ENCODE measurements at places on chromosomes 7 and 10.

- DNase-seq = no peak
Observed at GRCh38 chr7:7569615-7570014, 2.9 kb downstream of the MIOS start.

DNA sequence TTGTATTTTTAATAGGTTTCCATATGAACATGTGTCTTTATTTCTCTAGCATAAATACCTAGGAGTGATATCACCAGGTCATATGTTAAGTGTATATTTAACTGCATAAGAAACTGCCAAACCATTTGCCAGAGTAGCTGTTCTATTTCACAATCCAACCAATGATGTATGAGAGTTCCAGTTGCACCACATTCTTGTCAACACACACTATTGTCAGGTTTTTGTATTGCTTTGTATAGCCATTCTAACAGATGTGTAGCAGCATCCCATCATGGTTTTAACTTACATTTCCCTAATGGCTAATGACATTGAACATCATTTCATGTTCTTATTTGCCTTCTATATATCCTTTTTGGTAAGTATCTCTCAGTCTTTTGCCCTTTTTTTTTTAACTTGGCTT is 4.1 kb downstream of the CUZD1 start:
- no peak for DNase-seq

GRCh38 chr10:53387562-53387961 is 615.0 kb upstream of the MBL2 start:
- no peak for DNase-seq

DNA sequence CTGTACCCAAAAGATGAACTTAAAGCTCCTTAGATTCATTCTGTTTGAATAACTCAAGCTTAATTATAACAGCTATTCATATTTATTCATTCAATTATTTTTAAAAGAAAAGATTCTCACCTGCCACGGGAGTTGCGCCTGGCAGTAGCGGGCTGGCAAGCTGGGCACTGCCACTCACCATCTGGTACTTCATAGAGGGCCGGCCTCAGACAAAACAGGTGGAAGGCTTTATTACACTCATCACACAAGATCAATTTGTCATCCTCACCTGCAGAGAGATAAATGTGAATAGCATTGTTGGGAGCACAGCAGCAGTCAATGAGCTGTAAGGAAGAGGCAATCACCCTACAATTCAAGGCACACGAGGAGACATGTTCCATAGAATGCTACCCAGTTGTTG is 15.8 kb downstream of the FZD9 start:
- DNase-seq = no peak

GRCh38 chr7:99313204-99313573 is 12.5 kb upstream of the ARPC1A start:
- no peak for DNase-seq

- DNase-seq = no peak
Observed at GRCh38 chr10:57420881-57421280, 846.8 kb downstream of the IPMK start.

DNA sequence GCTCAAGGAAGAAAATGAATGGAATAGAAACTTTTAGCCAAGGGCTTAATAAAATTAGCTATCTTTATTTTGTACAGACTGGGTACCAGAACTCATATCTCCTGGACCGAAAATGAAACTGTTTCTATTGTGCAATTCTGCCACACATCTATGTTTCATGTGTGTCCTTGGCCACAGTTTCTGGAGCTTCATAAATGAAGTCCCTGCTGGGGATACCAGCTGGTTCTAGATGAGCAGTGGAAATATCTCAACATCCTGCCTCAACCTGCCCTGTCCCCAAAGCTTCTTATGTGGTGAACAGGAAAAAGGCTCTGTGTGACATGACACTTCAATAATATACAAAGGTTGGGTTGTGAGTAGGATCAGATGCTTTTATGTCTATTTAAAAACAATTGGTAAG is 310.1 kb upstream of the SORCS1 start:
- no peak for DNase-seq

- DNase-seq = peak; percentile 45
Observed at GRCh38 chr7:100369105-100369504, 4.2 kb upstream of the PILRA start.

GRCh38 chr10:123906296-123906695 is 14.7 kb upstream of the CPXM2 start:
- DNase-seq = no peak

DNA sequence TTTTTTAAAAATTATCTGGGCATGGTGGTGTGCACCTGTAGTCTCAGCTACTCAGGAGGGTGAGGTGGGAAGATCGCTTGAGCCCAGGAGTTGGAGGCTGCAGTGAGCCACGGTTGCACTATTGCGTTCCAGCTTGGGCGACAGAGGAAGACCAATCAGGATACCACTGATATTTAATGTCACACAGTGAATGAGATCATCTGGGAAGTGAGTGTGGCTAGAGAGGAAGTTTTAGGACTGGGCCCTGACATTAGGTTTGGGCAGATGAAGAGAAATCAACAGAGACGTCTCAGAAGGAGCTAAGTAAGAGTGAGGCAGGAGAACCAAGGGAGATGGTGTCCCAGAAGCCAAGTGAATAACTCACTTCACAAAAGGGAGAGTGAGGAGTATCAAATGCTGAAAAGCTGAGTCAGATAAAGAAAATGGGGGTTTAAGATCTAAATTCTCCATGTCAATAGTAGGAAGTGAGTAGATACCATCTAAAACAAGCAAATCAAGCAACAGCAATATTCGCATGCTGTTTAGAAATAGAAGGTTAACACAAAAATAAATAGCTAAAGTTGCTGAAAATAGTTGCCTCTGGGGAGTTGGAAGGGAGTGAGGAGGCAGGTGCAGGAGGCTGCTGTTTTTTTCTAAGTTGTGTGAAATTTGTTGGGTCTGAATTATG is 11.5 kb downstream of the PILRA start:
- DNase-seq = no peak

GRCh38 chr7:120070201-120070600 is 202.8 kb upstream of the KCND2 start:
- DNase-seq = no peak

- no peak for DNase-seq
Observed at GRCh38 chr10:124306922-124307371, 111.8 kb downstream of the OAT start.

DNA sequence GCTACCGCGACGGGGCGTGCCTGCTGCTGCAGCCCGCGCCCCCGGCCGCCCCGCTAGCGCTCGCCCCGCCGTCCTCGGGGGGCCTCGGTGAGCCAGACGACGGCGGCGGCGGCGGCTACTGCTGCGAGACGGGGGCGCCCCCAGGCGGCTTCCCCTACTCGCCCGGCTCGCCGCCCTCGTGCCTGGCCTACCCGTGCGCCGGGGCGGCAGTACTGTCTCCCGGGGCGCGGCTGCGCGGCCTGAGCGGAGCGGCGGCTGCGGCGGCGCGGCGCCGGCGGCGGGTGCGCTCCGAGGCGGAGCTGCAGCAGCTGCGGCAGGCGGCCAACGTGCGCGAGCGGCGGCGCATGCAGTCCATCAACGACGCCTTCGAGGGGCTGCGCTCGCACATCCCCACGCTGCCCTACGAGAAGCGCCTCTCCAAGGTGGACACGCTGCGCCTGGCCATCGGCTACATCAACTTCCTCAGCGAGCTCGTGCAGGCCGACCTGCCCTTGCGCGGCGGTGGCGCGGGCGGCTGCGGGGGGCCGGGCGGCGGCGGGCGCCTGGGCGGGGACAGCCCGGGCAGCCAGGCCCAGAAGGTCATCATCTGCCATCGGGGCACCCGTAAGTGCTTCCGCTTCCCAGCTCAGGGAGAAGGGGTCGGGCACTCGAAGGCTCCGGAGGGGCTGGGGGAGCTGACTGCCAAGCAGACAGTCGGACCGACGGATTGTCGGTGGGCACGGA is 761 bp downstream of the PTF1A start:
- DNase-seq = no peak

DNA sequence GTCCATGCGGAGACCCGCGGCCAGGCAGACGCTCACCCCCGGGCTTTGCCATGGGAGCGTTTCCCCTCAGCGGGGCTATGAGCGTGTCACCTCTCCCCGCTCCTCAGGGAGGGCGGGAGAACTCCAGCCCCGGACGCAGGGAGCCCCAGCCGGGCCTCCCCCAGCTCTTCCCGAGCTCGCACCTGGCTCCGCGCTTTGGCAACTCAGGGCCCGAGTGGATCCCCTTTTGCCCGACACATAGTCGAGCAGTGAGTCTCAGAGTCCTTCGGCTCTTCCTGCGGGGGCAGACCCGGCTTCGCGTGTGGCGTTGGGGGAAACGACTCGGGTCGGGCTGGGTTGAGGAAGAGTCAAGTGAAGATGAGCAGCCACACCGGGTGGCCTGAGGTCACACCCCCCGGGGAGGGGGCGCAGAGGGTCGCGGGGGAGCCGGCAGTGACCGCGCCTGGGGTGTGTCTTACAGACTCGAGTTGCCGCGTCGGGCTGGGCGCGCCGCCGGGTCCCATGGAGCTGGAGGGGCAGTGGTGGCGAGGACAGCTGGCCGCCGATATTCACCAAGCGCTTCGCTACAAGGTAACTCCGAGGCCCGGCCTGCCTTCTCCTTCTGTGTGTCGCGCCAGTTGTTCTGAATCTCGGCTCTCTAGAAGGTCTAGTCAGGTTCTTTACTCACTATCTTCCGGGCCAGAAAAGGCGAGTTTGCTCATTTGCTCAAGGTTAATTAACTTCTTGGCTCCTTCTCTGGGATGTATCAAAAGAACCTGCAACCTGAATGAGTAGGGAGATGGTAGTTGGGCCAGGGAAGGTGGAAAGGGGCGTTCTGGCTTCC is 721 bp downstream of the CCNJ start:
- peak; percentile 57 for DNase-seq

GRCh38 chr10:65313406-65313805 is 1612.4 kb upstream of the LRRTM3 start:
- no peak for DNase-seq

DNA sequence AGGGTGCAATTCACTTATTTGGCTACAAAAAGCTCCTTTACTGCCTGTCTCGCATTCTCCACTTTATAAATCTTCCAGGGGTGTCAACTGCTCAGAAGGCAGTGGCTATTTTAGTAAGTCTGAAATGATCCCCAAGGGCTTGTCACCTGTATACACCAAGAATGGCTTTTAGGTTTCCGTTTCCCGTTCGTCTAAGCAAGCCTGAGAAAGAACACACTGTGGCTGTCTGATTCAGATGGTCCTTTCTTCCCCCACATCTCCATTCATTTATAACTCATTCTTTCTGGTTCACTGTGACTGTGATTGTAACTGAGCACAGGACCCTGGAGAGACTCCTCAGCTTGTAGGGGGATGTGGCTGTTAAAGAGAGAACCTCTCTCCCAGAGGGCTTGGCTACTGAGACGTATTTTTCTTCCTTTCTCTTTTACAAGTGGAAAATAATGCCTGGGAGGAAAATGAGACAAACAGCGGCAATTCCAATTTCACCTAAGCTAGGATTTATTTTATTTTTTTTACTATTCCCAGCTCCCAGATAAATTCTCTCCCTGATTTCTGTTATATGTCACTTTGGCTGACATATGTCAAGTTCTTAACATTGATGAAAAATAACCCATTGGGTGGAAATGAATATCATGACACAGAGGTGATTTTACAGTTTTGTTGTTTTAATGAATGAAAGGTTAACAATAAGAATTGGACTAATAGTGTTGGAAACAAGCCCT is 129.3 kb downstream of the FAM107B start:
- no peak for DNase-seq

GRCh38 chr7:50648570-50649169 is 83.5 kb upstream of the DDC start:
- no peak for DNase-seq

DNA sequence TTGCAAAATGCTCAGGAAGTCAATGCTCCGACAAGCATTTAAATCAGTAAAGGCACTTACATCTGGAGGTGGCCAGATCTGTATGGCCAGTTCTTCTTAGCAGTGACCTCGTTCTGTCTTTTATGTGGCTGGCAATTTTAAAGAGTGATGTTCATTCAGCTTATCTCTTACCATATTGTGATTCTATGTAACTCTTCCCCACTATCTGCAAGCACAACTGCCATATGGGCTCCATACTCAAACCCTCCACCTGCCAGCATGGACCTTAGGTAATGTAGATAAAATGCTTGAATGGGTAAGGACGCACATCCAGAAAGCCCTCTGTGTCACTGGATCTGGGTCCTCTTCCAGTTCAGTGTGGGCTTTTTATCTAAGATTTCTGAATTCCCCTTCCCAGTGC is 42.4 kb upstream of the STK17A start:
- DNase-seq = no peak

DNA sequence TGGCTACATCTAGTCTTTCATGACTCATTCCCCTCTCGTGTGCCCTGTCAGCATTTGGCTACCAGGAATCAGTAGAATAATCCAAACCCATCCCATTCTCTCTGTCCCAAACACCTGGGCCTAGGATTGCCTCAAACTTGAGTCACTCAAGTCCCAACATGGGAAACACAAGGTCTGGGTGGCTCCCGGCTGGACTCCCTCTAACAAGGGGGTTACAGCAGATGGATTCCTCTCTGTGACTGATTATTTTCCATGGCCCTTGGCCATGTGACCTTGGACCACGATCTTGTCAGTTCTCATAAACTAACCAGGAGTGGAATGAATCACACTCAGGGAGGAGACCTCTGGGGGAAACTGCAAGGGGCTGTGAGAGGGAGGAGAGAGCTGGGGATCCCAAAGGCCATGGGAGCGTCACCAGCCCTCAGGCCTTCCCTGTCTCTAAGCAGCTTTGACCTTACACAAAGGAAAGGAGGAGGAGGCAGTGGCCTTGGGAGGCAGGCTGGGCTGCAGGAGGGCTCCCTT is 533.1 kb downstream of the KCNMA1 start:
- no peak for DNase-seq

GRCh38 chr7:140079121-140079536 is 16.4 kb upstream of the PARP12 start:
- no peak for DNase-seq

DNA sequence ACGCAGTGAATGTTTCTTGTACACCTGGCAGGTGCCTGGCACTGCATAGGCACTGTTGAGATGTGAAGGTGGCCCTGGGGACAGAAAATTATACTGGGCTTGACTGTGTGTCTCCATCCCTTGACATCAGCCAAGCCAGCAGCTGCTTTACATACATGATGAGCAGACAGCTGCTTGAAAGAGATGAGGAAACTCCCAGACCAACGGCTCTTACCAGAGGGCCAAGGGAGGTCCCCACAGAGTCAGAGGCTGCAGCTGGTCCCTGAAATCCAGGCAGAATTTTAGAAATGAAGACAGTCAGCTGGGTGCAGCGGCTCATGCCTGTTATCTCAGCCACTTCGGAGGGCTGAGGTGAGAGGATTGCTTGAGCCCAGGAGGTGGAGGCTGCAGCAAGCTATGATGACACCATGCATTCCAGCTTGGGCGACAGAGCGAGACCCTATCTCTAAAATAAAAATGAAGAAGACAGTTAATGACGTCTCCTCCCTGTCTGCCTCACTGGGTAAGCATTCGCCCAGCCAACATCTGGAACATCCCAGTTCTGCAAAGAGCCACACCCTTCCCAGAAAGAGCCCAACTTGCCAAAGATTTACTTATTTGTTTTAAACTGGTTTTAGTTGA is 17.6 kb downstream of the LIMK1 start:
- DNase-seq = peak; percentile 69

- DNase-seq = no peak
Observed at GRCh38 chr10:4675808-4676207, 150.2 kb upstream of the AKR1E2 start.

- no peak for DNase-seq
Observed at GRCh38 chr7:145212050-145212449, 376.2 kb upstream of the TPK1 start.

GRCh38 chr7:17580141-17580540 is 281.7 kb downstream of the AHR start:
- no peak for DNase-seq

GRCh38 chr10:79137826-79138225 is 69.1 kb downstream of the ZMIZ1 start:
- DNase-seq = peak; percentile 85
